AG08395 (cell line): ENCODE measurements at places on chromosomes 16 and 17.

DNA sequence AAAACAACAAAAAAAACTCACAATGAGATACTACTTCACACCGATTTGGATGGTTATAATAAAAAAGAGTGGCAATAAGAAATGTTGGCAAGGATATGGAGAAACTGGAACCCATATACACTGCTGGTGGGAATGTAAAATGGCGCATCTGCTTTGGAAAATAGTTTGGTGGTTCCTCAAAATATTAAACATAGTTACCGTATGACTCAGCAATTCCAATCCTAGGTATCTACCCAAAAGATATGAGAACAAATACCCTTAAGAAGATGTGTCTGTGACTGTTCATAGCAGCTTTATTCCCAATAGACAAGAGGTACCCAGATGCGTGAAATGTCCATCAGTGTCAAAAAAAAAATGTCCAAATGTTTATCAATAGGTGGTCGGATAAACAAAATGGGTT lies 7.2 kb downstream of the CPPED1 start:
- DNase-seq, result no peak

DNA sequence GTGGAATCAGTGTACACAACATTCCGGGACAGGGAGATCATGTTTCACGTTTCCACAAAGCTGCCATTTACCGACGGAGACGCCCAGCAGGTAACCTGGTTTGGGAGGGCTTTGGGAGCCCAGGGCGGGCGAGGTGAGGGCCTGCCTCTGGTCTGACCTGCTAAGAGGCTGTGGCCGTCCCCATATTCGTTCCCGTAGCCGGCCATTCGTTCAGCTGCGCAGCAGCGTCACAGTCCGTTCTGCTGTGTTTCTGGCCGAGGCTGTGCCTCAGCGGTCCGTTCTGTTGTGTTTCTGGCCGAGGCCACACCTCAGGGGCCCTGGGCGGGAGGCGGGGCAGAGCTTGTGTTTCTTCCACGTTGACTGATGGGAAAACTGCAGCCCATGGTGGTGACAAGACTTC lies 68.0 kb downstream of the OR1D5 start:
- DNase-seq, result no peak

DNA sequence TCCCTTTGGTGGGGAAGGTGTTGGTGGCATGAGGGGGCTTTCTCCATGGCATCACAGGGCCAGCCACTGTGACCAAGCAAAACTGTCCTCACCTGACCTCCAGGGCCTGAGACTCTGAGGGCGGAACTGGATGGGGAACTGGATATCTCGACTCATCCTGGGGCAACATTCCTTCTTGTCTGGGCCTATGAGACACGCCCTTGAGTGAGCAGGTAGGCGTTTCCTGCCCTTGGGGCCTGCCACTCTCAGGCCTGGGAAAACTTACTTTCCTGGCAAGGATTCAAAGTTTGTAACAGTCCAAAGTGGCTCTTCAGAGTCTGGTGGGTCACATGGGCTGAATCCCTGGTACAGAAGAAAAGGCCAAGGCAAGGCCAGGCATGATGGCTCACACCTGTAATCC lies 9.6 kb downstream of the MT1X start:
- DNase-seq, result peak; percentile 14

- no peak for DNase-seq
Observed at GRCh38 chr16:89442588-89442987, 47.8 kb downstream of the ANKRD11 start.

- no peak for DNase-seq
Observed at GRCh38 chr16:2702871-2703745, 16.9 kb downstream of the PRSS27 start.

GRCh38 chr16:68064791-68065365 lies 20.3 kb upstream of the NFATC3 start:
- DNase-seq, result peak; percentile 86

DNA sequence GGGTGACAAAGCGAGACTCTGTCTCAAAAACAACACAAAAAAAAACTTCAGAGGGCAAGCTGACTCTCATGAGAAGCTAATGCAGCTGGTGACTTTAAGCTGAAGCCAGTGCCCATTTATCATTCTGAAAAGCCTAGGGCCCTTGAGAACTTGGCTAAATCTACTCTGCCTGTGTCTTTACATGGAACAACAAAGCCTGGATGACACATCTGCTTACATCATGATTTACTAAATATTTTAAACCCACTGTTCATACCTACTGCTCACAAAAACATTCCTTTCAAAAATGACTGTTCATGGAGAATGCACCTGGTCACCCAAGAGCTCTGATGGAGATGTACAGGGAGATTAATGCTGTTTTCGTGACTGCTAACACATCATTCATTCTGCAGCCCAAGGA lies 6.1 kb upstream of the ALOX12 start:
- DNase-seq, result no peak

DNA sequence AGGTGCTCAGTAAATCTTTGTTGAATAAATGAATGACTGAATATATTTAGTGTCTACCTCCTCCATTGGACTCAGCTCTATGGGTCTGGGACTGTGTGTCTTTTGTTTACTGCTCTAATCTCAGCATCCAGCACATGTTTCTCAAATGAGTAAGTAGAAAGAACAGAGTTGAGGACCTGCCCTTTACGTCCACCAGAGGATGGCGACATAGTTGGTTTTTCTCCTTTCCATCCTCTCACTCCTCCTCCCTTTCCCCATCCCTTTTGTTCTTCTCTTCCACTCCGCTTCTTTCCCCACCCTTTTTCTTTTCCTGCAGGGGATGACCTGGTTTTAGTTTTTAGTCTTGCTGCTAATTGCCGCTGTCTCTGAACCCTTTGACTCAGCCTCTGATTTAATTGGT lies 12.1 kb upstream of the CHP2 start:
- DNase-seq, result no peak

DNA sequence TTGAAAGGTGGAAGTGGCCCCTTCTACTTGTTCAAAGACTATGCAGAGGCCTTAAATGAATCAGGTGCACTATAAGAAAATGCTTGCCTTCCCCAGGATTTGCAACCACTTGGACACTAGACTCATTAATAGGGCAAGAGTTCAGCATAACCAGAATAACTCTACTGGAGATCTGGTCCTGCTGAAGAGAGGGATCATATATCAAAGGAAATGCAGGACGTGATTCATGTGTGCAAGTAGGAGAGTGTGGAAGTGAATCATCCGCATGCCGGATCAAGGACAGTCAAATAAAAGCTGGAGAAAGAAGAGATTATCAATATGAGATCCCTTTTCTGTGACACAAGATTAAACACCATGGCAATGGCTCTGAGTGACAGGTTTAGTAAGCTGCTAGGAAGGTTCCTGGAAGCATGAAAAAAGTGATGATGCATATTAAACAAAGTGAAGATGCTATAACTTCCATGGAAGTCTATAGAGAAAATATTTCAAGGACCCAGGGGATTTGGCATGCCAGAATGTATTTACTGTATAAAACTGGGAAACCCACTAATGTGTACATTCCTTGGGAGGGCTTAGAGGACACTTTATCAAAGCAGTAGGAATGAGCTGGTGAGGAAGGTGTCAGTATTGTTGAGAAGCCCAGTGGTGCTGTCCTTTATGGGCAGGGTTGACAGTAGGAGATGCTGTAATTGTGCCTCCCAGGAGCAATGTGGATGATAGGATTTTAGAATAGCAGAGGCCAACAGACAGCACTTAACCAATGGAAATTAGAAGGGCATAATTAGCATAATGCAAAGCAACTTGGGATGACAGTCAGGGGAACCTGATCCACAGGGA lies 133.1 kb downstream of the ABCA8 start:
- DNase-seq, result peak; percentile 90
